ENCODE measurements at places on chromosomes 2 and 18. TPM values are rescaled to one million over a fixed set of nuclear protein-coding genes. Genes with fewer than 3 reads are reported as not detected.

Gene OR6B2
- not detected for total RNA-seq

Gene HOXD13
- total RNA-seq, result not detected

GRCh38 chr2:182618672-182619079 is 97.4 kb upstream of the DNAJC10 start:
- no peaks in the 10 kb centered on the region for H3K36me3 ChIP-seq
- H3K4me3 ChIP-seq, result no peak overlapping the region
- H3K27ac ChIP-seq, result no peak overlapping the region
- H3K4me1 ChIP-seq, result no peaks in the 10 kb centered on the region
- H3K27me3 ChIP-seq, result no peaks in the 10 kb centered on the region

GRCh38 chr2:8028981-8029380 is 652.9 kb upstream of the ID2 start:
- no peaks in the 10 kb centered on the region for H3K27me3 ChIP-seq
- H3K36me3 ChIP-seq, result no peaks in the 10 kb centered on the region
- no peak overlapping the region for H3K27ac ChIP-seq
- H3K4me1 ChIP-seq, result peaks cover 5% of the 10 kb centered on the region
- DNase-seq, result no peak
- no peak overlapping the region for H3K4me3 ChIP-seq

DNA sequence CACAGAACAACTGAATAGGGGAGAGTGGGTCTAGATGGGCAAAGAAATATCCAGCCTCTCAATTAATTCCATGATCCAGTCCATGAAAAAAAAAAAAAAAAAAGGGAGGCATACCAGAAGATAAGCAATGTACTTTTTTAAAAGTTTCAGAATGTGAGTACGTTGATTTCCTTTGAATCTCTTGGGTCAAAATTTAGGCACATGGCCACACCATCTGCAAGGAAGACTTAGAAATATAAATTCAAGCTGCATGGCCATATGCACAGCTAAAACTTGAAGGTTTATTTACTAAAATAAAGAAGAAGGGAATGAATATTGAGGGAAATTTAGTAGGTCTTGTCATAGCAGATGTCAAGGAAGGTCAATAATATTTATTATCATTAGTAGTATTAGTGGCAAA is 286.5 kb upstream of the CDH7 start:
- no peaks in the 10 kb centered on the region for H3K27me3 ChIP-seq
- H3K4me1 ChIP-seq, result no peaks in the 10 kb centered on the region
- H3K27ac ChIP-seq, result no peak overlapping the region

DNA sequence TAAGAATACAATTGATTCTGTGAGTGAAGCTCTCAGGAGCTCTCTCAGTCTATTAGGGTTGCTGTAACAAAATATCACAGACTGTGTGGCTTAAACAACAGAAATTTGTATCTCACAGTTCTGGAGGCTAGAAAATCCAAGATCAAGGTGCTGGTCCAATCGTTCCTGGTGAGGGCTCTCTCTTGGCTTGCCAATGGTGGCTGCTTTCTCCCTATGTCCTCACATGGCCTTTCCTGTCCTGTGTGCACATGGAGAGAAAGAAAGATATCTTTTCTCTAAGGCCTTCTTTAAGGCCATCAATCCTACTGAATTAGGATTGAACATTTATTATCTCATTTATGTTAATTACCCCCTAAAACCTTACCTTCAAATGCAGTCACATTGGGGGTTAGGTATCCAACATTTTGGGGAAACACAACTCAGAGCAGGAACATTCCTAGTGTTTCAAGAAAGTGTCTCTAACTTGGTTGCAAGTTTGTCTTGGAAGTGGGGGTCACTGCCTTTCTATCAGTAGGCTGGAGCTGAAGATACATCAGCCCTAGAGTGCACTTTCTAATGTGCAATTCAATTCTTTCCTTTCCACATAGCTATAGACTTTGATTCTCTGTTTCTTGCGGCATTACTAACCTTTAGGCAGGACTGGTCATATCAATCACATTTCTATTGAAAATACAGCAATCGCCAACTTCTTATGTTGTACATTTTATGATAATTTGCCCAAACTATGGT is 24.8 kb downstream of the TFPI start:
- H3K27me3 ChIP-seq, result no peaks in the 10 kb centered on the region
- no peaks in the 10 kb centered on the region for H3K4me1 ChIP-seq
- H3K4me3 ChIP-seq, result no peak overlapping the region
- H3K36me3 ChIP-seq, result no peaks in the 10 kb centered on the region
- no peak overlapping the region for H3K27ac ChIP-seq
- DNase-seq, result no peak

GRCh38 chr2:2134037-2134436 is 197.0 kb downstream of the MYT1L start:
- H3K27me3 ChIP-seq, result no peaks in the 10 kb centered on the region
- H3K36me3 ChIP-seq, result no peaks in the 10 kb centered on the region
- H3K27ac ChIP-seq, result no peak overlapping the region
- H3K4me3 ChIP-seq, result no peak overlapping the region
- no peak for DNase-seq
- no peaks in the 10 kb centered on the region for H3K4me1 ChIP-seq

GRCh38 chr2:181499231-181499630 is 42.0 kb downstream of the ITGA4 start:
- no peak overlapping the region for H3K27ac ChIP-seq
- H3K4me1 ChIP-seq, result no peaks in the 10 kb centered on the region
- H3K27me3 ChIP-seq, result no peaks in the 10 kb centered on the region
- peaks cover 95% of the 10 kb centered on the region for H3K36me3 ChIP-seq

Gene ANKRD62
- not detected for total RNA-seq

DNA sequence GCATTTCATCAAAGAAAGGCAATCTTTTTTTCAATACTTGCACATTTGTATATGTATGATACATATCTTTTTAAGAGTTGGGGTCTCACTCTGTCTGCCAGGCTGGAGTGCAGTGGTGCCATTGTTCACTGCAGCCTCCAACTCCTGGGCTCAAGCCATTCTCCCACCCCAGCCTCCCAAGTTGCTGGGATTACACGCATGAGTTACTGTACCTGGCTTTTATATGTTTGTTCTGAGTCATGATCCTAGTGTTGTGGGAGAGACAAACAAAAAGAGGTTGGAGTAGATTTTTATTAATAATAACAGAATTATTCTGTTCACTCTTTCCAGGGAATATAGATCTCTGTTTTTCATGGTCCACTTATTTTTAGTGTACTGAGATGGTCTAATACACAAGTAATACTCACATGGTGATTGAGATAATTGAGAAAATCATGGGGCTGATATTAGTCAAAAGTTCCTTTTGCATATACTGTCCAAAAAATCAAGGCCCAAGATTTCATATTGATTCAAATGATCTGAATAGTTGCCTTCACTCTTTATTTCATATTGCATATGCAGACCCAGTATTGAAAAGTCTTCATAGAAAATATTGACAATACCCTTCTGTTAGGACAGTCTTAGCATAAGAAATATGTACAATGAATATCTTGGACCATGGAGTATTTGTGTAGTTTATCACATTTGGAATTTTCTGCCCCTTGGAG is 138.3 kb downstream of the FMNL2 start:
- no peaks in the 10 kb centered on the region for H3K27me3 ChIP-seq
- no peaks in the 10 kb centered on the region for H3K36me3 ChIP-seq
- H3K27ac ChIP-seq, result no peak overlapping the region
- no peak for DNase-seq
- H3K4me3 ChIP-seq, result no peak overlapping the region

DNA sequence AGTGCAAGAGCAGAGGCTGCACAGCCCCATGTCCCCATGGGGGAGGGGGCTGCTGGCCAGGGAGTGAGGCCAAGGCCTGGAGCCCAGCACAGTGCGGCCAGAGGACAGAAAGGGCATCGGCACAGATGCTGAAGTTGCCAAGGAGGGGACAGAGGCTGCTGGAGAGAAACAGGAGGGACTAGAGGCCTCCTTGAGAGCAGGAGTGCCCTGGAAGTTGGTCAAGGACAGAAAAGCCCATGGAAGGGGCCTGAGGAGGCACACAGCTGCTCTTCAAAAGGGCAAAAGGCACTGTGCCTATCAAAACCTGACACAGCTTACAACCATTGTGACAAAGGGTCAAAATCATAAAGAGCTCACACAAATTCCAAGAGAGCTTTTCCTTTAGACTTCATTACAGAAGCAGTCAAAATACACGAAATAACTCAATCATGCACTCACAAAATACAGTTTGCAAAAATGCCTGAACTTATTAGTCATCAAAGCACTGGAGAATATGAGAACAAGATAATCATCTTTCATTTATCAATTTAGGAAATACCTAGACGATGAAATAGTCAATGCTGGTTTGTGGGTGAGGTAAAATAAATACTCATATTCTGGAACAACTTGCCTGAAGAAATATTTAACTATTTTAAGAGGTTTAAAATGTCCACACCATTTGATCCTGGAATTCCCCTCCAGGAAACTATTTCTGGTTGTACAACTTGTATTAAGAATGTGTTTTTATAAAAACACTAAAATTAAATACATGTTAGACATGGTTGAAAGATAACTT is 79.6 kb downstream of the USP40 start:
- peaks cover 37% of the 10 kb centered on the region for H3K36me3 ChIP-seq
- no peaks in the 10 kb centered on the region for H3K4me1 ChIP-seq
- DNase-seq, result no peak
- no peak overlapping the region for H3K27ac ChIP-seq

Gene MERTK
- 0.19 TPM for total RNA-seq

- no peak overlapping the region for H3K4me3 ChIP-seq
- no peaks in the 10 kb centered on the region for H3K36me3 ChIP-seq
- H3K4me1 ChIP-seq, result peaks cover 24% of the 10 kb centered on the region
- no peaks in the 10 kb centered on the region for H3K27me3 ChIP-seq
- DNase-seq, result no peak
Observed at GRCh38 chr2:102065675-102066252, 74.0 kb downstream of the IL1R2 start.

DNA sequence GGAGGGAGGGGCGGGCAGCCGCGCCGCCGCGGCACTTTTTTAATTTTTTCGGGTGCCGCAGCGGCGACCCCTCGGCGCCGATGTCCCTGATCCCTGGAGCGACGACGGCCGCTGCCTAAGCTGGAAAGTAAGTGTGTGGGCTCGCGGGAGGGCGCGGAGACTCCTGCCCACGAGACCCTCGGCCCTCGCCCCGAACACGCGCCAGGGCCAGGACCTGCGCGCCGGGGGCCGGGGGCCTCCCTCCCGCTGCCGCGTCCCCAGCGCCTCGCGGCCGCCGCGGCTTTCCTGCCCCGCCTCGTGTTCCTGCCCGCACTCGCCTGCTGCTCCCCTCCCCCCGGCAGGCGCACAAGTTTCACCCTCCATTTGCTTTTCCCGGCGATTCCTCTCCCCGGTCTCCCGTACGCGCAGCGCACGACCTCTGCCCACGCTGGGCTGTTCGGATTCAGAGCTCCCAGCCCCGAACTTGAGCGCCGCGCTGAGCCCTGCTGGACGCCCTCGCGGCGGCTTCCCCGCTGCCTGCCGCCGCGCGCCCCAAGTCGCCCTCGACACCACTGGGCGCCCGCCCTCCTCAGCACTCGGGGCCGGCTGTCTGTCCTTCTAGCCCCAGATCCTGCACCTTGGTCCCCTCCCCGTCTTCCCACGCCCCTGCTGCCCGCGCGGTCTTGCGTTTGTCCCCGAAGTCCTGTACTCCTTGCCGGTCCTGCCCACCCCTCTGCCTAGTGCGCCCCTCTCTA is 507 bp downstream of the PKP4 start:
- peak; percentile 22 for DNase-seq
- peak overlapping the region; percentile 76 for H3K4me3 ChIP-seq
- H3K36me3 ChIP-seq, result no peaks in the 10 kb centered on the region
- H3K4me1 ChIP-seq, result peaks cover 15% of the 10 kb centered on the region

Gene SERPINB3
- total RNA-seq, result not detected

Gene CPSF3
- total RNA-seq, result 13.2 TPM

GRCh38 chr18:77141401-77142118 is 9.0 kb upstream of the MBP start:
- H3K4me3 ChIP-seq, result no peak overlapping the region
- H3K4me1 ChIP-seq, result peaks cover 34% of the 10 kb centered on the region
- no peaks in the 10 kb centered on the region for H3K27me3 ChIP-seq

DNA sequence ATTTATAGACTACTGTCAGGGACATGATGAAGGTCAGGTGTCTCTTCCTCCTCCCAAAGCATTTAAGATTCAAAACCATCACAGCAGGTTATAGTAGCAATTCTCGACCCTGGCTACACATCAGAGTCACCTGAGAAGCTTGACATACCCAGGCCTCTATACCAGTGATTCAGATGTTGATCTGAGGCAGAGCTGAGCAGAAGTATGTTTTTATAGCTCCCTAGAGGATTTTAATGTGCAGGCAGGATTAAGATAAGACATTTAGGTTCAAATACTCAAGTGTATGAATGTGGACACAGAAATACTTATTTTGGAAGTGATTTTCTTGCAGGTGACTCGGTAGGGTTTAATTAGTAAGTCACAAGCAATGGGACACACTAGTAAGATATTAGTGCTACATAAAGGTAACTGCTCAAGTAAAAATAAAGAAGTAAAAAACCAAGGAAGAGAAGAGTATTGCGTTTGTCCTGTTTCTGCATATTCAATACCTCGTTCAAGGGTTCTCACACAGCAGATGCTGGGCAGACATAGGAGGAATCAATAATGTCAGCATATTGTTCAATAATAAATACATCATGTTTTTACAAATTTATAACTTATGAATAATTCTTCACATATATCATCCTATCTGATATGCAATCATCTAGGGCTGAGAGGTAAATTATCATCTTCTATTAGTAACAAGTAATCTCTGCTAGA is 7.0 kb downstream of the GCFC2 start:
- no peak overlapping the region for H3K27ac ChIP-seq
- DNase-seq, result no peak
- H3K4me3 ChIP-seq, result no peak overlapping the region

DNA sequence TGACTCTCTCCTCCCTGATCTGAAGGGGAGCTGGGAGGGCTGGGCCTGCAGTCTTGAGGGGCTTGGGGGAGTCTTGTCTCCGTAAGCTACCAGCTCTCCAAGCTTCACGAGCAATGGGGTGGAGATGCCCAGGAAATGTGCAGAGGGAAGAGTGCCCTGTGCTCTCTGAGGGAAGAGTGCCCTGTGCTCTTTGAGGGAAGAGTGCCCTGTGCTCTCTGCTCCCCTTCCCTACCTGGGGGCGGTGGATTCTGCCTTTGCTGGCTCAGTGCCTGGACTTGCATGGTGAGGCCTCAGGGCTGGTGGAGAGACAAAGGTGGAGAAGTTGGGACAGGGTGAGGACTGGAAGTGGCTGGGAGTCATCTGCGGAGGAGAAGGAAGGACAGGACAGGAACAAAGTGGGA is 72.7 kb downstream of the TWIST2 start:
- H3K27ac ChIP-seq, result no peak overlapping the region
- DNase-seq, result no peak
- H3K27me3 ChIP-seq, result peaks cover 5% of the 10 kb centered on the region
- no peaks in the 10 kb centered on the region for H3K4me1 ChIP-seq
- H3K36me3 ChIP-seq, result no peaks in the 10 kb centered on the region

- no peak overlapping the region for H3K4me3 ChIP-seq
- H3K36me3 ChIP-seq, result no peaks in the 10 kb centered on the region
- H3K27me3 ChIP-seq, result no peaks in the 10 kb centered on the region
- no peak overlapping the region for H3K27ac ChIP-seq
- no peak for DNase-seq
Observed at GRCh38 chr2:80288576-80288975, 16.0 kb downstream of the LRRTM1 start.
